ENCODE measurements at places on chromosomes 3 and 15.

GRCh38 chr3:197335428-197336132 is 37.2 kb upstream of the DLG1 start:
- DNase-seq: no peak

DNA sequence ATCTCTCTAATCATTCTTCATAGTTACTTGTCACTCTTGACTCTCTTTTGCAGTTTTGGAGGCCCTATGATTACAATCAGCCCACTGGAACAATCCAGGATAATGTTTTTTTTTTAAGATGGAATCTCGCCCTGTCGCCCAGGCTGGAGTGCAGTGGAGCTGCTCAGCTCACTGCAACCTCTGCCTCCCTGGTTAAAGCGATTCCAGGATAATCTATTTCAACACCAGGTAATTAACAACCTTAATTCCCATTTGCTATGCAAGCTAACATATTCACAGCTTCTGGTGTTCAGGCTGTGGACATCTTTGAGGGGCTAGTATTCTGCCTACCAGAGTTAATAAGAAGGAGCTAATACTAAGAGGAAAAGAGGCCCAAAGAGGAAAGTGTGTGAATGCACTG is 1.1 kb upstream of the BLOC1S6 start:
- no peak for DNase-seq

GRCh38 chr3:16536344-16536663 is 22.8 kb upstream of the RFTN1 start:
- no peak for DNase-seq

DNA sequence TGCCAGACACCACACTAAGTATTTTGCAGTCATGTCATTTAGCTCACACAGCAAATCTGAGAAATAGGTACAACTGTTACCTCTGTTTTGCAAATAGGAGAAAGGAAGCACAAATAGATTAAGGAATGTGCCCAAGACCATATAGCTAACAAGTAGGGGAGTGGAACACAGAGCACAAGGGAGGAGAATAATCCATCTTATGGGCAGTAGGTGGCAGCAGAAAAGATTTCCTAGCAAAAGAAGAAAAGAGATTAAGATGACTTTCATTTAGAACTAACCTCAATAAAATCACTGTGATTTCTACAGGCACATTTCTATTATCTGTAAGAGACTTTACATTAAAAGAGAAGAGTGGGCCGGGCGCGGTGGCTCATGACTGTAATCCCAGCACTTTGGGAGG is 49.1 kb downstream of the NR1I2 start:
- DNase-seq: no peak

- DNase-seq: no peak
These were observed 249.5 kb upstream of the EOMES start for GRCh38 chr3:27971600-27971999.

GRCh38 chr3:52313774-52314188 is 2.3 kb upstream of the DNAH1 start:
- peak; percentile 90 for DNase-seq

- no peak for DNase-seq
These were observed 200.7 kb downstream of the RORA start for GRCh38 chr15:61028427-61028826.

DNA sequence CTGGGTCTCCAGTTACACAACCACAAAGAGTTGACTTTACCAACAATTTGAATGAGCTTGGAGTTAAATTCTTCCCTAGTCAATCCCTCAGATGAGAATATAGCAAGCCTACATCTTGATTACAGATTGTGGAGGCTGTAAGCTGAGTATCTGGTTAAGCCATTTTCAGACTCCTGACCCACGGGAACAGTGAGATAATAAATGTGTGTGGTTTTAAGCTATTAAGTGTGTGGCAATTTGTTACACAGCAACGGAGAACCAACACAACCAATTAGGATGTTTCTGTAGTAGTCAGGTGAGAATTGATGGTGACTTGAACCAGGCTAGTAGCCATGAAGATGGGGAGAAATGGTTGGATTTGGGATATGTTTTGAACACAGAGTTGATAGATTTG is 37.7 kb upstream of the SLC4A7 start:
- DNase-seq: no peak

GRCh38 chr15:27990521-27991515 is 108.3 kb downstream of the OCA2 start:
- no peak for DNase-seq

GRCh38 chr3:43210049-43211027 is 76.0 kb upstream of the SNRK start:
- DNase-seq: no peak

DNA sequence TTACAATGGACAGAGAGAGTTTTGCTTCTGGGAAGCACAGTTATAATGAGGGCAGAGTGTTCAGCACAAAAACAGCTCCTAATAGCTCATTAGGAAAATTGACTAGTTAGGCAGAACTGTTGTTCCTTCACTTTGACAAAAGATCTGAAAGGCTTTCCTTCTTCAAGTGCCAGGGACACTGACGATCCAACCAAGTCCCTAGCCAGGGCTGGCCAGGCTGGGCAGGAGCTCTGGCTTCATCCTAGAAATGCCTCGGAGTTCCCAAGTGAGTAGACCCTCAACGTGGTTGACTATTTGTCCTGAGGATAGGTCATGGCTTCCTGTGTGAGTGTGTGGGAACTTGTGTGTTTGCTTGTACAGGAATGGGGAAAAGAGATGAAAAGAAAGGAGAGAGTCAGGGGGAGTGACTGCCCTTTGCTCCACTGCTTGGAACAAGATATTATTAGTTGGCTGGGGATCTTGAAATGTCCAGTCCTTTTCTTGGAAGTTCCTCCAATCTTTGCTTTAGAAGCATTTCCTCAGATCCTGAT is 617.9 kb downstream of the NTRK3 start:
- DNase-seq: no peak

GRCh38 chr3:110758208-110758607 is 313.4 kb upstream of the NECTIN3 start:
- DNase-seq: no peak

DNA sequence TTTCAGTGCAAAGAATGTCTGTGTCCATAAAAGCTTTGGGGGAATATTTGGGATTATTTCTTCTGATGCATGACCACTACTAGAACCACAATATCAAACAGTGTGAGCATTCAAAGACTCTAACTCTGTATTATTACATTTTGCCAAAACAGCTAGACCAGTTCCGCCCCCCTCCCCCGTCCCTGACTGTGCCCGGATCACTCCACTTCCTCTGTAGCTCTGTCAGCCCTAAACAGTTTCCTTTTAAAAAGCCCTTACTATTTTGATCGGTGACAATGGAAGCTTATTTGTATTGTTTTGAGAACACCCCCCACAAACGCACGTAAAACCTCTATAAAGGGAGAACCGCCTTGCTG is 36.6 kb upstream of the EPHB3 start:
- DNase-seq: no peak

GRCh38 chr3:45990181-45990580 is 5.4 kb downstream of the FYCO1 start:
- no peak for DNase-seq

DNA sequence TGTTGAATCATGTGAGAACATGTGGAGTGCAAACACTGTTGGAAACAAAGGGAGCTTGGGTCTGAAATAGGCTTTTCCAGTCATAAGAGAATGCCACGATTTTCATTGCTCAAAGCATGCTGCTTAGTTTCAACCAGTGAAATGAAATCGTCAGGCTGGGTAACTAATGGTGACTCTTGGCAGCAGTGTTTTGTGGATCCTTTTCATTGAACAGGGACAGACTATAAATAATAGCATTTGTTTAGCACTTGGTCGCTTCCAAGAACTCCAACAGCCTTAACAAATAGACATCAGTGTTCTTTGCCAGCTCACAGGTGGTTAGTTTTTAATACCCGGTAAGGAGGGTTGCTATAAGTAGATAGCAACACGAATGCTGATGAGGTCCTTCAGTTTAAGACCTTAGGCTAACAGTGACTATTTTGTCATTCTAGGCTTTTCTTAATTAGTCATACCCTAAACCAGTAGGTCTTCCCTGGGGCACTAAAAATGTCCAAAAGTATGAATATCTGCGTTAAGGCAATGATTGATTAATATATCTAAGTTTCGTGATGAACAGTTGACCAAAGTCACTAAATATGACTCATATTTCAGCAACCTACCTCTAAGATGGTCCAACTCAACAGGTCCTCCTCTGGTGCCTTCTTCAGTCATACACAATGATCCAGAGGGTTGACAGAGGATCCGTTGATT is 15.8 kb downstream of the TP63 start:
- no peak for DNase-seq

DNA sequence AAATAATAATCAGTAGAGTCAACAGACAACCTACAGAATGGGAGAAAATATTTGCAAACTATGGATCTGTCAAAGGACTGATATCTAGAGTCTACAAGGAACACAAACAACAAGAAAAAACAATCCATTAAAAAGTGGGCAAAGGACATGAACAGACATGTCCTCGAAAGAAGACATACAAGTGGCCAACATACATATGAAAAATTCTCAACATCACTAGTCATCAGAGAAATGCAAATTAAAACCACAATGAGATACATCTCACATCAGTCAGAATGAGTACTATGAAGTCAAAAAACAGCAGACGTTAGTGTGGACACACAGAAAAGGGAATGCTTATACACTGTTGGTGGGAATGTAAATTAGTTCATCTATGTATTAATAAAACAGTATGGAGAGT is 33.7 kb downstream of the SLC2A2 start:
- DNase-seq: no peak

DNA sequence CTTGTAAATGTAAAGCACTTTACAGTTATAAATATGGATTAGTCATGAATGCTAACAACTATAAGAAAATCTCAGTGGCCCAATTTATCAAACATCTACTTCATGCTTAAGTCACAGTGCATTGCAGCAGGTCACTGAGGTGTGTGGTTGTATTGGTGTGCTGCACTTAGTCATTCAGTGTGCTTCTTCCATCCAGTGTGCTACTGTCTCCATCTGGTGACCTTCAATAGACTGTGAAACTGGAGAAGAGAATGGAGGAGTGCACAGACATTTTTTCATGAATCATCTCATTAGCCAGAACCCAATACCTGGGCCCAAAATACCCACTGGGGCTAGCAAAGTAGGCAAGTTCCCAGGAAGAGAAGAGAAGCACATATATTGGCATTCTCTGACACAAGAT is 199.6 kb downstream of the SHOX2 start:
- no peak for DNase-seq

GRCh38 chr15:31230630-31231485 is 95.8 kb upstream of the KLF13 start:
- peak; percentile 82 for DNase-seq

DNA sequence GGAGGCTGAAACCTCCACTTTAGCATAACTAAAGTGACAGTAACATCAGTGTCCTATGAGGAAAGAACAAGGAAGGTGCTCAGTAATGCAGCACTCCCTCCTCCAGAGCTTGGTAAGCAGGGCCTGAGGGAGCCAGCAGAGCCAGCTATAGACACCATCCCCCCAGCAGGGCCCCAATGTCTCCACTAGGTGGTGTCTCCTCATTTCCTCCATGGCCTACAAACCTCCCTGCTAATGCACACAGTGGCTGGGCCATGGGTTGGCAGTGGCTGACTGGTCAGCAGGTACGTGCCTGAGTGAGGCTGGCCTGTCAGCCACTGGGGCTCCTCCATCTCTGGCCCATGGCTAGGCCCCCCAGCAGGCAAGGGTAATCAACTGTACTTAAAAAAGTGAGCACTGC is 13.6 kb downstream of the MRPS25 start:
- peak; percentile 64 for DNase-seq

GRCh38 chr3:177681852-177682251 is 484.6 kb upstream of the TBL1XR1 start:
- no peak for DNase-seq

- no peak for DNase-seq
These were observed 712.7 kb upstream of the LMCD1 start for GRCh38 chr3:7788881-7789280.

- no peak for DNase-seq
These were observed 267.9 kb downstream of the PDCD6IP start for GRCh38 chr3:34066328-34066727.

GRCh38 chr3:31770822-31771326 is 210.2 kb downstream of the OSBPL10 start:
- no peak for DNase-seq

All from GM13977 (cell line).